NCI-H1436 (cell line): ENCODE measurements at places on chromosomes 6 and 20.

DNA sequence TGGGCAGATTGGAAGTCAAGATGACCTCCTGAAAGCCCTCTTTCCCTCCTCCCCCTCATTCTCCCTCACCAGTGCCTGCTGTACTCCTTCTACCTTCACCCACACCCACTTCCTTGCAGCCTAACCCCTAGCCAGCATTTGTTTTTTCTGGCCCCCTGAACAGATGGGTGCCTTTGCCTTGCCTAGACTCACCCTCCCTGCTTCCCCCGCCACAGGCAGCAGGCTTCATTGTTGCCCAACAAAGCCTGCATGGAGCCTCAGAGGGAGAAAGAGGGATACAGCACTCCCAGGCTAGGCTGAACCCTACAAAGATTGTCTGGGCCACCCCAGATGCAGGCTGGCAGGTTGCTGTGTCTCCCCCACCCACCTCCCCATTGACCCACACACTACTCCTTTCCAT, 2.7 kb downstream of the MOCS1 start:
- no peak for DNase-seq

DNA sequence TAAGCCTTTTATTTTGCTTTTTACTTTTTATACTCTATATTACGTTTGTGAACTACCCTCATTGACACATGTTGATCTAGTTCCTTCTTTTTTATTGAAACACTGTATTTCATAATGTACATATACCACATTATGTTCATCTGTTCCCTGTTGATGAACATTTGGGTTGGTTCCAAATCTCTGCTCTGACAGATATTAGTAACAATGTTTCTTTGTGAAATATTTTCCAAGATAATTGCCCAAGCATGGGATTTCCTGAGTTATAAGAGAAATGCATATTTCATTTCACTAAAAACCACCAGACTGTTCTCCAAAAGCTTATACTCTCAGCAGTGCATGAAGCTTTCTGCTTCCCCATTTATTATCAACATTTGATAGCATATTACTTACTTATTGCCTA, 44.2 kb upstream of the TNFRSF21 start:
- no peak for DNase-seq

DNA sequence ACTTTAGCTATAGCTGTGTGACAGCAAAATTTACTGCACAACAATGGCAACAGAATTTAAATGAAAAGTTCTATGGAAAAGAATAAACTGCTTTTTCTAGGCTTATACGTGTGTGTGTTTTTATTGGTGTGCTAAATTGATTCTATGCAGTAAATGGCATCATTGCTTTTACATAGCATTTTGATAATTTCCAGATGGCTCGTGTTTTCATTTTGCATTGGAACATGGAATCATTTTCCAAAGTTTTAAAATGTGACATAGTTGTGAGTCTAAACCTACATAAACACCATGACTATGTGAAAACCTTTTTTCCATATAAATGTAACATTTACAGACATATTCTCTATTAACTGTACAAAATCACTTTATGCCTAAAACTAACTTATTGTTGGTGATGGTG, 127.8 kb downstream of the SIM1 start:
- no peak for DNase-seq

DNA sequence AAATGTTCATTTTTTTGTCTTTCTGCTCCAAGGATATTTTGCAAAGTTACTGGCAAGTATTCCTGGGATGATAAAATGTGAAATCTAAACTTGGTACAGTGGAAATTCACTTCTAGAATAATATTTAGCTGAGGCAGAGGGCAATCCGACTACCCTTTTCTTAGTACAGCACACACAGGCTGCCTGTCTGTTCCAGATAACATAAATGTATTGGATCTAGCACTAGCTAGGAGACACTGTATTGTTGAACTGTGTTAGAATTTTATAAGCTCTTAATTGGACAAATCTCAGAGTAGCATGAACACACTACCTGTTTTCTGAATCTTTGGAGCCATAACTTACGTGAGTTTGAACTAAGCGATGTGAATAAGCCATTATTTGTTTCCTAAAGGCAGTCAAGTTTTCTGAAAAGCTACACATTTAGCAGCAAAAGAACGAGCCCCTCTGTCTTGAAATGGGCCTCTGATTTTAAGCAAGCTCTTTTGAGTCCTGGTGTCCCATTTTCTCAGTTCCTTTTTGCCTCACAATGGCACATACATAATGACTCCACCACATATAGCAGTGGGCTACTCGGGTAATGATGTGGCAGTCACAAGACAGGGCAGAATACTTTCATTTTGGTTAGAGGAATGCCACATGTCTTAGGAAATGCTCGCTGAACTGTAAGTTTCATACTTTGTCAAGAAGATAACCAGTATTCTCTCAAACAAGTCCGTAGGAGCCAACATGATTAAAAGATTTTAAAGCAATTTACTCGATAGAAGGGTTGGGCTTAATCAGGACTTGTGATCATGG, 116.5 kb upstream of the ESR1 start:
- DNase-seq, result no peak

DNA sequence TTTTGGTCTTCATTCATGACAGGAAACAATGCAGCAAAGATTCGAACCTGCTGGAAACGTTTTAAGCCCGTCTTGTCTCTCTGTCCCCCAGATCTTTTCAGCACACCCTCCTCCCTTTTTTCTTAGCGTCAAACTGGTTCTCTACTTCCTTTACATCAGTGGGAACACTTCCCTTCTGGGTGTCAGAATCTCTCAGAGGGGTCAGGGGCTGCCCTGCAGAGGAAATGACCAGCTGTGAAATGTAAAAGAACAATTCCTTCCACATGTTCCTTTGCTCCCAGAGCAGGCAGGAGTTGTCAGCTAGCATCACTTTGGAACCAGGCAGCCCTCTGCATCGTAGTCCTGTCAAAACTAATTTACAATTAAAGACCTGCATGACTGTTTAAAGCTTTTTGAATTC, 619.0 kb downstream of the TFAP2A start:
- no peak for DNase-seq

GRCh38 chr6:163731215-163732013, 316.9 kb downstream of the QKI start:
- no peak for DNase-seq

- DNase-seq, result no peak
Measured at GRCh38 chr20:43017241-43018030, 172.3 kb downstream of the PTPRT start.

DNA sequence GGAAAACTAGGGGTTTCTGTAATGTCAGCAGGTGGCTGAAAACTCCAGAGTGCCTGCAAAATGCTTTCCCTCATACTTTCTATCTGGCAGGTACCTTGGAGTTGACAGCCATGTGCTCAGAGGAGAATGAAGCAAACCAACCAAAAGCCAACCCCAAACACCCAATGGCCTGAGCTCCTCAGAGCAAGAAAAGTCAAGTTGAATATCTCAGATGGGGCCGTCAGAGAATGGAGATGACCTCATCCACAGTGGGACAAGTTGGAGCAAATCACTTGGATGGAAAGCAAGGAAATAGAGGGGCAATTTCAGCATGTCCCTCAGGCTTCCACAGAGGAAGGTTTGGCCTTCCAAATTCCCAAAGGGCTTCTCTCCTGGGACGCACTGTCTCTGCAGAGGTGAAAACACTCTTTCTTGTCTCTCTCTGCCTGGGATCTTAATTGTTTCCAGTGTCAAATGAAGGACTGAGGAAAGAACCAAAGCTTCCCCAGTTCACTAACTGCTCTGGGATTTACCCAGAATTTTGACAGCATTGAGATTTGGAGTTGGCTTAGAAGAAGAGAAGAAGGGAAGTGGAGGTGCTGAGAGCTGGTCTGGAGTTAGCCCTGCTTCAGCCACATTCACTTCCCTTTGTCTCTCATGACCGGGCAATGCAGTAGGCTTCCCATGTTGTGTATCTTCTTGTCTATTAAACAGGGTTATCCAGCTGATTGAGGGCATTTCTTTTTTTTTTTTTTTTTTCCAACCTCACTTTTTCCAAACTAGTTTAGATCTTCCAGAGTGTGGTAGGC, 42.2 kb downstream of the PRND start:
- DNase-seq, result no peak

DNA sequence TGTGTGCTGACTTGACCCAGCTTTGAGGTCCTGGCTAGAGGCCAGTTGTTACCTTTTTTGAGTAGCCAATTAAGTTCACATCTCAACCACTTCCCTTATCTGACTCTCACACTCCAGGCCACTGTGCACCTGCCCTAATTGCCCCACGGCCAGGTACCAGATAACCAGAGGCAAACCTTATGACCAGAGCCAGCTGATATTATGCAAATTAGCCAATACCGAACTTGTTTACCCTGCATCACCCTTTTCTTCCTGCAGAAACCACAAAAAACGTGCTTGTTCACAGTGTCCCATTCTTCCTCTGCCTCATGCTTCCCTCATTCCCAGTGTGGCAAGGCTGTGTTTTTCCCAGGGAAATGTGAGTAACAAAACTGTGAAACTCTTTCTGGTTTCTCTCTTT, 89.3 kb downstream of the HTR1B start:
- no peak for DNase-seq

DNA sequence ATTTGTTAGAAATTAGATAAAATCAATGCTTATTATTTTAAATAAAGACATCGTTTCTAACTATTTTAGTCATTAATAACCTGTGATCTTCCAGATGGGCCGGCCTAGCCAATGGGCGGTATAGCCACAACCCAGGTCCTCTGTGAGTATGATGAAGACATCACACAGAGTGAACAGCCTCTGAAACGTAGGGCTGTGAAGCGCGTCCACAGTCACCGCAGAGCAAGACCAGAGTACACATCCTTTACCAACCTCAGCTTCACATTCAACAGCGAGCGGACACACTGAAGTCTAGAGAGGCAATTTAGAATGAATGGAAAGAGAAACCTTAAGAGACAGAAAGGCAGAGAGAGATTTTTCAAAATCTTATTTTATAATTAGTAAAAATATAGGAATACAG, 125.0 kb upstream of the RPS6KA2 start:
- no peak for DNase-seq

- no peak for DNase-seq
Measured at GRCh38 chr6:144725736-144726522, 440.8 kb downstream of the UTRN start.

GRCh38 chr6:53112871-53113270, 35.8 kb downstream of the GCM1 start:
- DNase-seq, result no peak

- no peak for DNase-seq
Measured at GRCh38 chr20:34122274-34122980, 10.4 kb upstream of the EIF2S2 start.

- DNase-seq, result no peak
Measured at GRCh38 chr6:169798764-169799473, 47.5 kb downstream of the ERMARD start.

GRCh38 chr20:3521852-3522740, 51.3 kb downstream of the ATRN start:
- DNase-seq, result no peak

GRCh38 chr6:63427951-63428350, 108.2 kb upstream of the LGSN start:
- DNase-seq, result no peak

DNA sequence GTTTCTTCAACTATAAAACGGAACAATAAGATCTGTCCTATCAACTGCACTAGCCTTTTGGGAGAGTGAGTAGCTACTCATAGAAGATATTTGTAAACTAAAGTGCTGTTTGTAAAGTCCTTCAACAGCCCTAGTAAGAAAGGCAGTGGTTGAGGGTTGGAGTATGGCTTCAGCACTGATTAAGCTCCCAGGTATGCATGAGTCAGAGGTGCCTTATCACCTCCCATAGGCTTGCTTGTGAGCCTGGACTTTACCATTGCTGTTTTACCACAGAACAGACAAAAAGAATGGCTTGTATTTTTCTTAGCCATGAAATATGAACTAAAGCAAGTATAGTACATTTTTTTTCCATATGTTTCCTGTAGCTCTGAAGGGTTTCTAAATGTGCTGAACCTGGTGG, 44.1 kb downstream of the SAMD3 start:
- no peak for DNase-seq
